Renal cortical epithelial cell (primary cell): ENCODE measurements at places on chromosomes 2 and 18.

GRCh38 chr2:127302168-127302567 lies 8.2 kb upstream of the ERCC3 start:
- no peak for DNase-seq

DNA sequence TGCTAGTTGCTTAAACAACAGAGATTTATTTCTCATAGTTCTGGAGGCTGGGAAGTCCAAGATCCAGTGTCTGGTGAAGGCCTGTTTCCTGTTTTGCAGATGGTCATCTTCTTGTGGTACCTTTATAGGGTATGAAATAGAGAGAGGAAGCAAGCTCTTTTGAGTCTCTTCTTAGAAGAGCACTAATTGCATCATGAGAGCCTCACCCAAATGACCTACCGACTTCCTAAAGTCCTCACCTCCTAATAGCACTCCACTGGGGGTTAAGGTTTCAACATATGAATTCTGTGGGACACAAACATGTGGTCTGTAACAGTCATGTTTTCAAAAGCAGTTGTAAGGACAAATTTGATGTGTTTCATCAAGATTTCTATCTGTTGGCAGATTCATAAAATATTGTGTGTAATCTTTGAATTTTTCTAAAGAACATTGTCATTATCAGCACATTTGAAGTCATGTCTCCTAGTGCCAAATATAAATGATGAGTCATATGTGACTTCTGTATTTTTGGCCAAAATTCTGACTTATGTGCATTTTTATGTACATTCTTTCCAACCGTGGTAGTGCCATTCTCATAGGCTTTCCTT lies 45.3 kb downstream of the CD28 start:
- no peak for DNase-seq

DNA sequence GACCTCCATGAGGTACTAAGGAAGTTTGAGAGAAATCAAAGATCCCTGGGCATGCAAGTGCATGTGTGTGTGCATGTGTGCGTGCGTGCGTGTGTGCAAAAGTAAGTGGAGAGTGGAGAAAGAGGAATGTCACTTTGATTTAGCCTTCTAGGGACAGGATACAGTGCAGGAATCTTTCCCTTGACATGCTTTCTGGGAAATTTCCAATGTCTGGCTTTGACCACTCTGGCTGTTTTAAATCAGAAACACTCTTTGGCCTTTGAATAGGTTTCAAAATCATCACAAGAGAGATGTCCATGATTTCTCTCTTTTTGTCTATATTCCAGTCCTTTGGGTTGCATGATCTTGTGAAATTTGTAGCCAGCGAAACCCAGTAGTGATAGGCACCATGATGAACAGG lies 162.0 kb downstream of the ALK start:
- DNase-seq: no peak

- DNase-seq: no peak
These were observed 96.6 kb downstream of the PLB1 start for GRCh38 chr2:28592481-28592880.

- DNase-seq: no peak
These were observed 455.8 kb downstream of the SETBP1 start for GRCh38 chr18:45136381-45137086.

GRCh38 chr2:170770008-170770605 lies at the start of gene ERICH2:
Gene ERICH2 (plus strand): TSS chr2:170770378. CDS start chr2:170770682, 304 bp downstream.
- DNase-seq: peak; percentile 88

GRCh38 chr18:23972453-23972852 lies 42.1 kb upstream of the TTC39C start:
- DNase-seq: no peak

DNA sequence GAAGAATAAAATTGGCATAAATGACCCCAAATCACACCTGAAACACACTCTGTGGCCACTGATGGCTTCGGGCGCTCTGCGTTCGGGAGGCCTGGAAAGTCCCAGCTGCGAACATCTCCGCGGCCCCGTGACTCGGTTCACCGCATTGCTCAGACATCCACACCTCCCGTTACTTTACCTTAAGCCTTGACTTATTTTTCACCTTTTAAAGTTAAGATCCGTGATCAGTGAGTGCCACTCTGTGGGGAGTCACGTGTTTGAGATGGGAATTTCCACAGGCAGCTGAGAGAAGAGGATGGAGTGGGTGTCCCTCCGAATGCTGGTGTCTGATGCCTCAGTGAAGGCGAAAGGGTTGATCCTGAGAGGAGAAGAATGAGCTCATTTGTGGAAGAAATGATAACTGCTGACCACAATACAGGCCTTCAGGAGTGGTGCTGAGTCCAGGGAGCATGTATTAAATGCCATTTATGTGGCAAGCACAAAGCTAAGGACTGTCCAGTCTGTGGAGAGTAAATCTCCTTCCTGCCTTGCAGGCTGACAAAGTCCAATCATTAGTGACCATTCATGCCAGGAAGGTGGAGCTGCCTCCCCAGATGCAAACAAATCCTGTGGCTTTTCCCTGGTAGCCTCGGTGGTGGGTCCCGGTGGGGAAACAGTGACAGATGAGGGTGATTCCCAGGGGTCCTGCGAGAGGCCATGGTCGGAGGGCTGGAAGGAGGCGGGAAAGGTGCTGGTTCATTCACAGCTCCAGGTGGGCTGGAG lies 168.8 kb downstream of the RTP5 start:
- DNase-seq: no peak

GRCh38 chr2:134375935-134376334 lies 122.1 kb downstream of the MGAT5 start:
- DNase-seq: peak; percentile 49

DNA sequence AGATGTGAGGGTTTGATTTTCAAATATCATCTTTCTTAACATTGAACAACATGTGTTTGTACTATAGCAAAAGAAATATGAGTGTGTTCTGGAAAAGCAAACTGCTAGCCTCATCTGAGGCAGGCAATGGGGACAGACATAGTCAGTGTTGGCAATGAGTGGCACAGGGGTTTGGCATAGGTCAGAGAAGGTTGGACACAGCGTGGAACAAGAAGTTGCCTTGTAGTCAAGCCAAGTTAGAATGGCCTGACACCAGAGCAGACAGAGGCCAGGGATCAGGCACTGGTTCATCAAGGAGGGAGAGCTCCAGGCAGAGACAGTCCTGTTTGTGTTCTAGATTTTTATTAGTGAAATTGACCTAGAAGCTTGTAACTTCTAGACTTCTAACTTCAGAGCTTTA lies 100.8 kb upstream of the TANK start:
- no peak for DNase-seq

DNA sequence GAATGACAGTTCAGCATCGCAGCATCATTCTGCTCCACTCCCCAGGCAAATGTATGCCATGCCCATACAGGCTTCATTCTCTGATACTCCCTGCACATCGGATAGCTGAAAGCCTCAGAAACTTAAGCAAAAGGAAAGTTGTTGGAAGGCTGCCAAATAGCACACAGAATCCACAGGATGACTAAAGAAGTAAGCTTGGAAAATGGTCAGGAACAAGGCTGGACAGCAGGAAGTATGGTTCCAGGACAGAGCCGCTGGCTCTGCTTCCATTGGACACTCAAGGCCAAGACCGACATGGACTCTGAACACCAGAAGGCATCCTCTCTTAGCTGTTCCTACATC lies 256.5 kb downstream of the CDH20 start:
- peak; percentile 58 for DNase-seq

DNA sequence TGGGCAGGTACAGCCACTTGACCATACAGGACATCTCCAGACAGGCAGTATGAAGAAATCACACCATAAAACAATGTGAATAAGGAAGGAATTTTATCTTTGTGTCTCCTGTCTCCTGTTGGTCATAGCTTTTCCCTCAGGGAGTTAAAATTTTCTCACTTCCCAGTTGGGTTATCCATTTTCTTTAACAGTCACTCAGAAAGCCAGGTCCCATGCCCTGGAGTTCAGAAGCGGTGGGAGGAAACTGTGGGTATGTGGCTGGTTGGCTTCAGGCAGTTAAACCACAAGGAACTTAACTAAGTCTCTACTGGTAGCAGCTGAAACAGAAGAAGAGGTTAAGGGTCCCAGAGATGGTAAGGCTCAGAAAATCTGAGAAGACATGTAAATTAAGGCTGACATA lies 6.5 kb upstream of the SMAD2 start:
- DNase-seq: peak; percentile 71

DNA sequence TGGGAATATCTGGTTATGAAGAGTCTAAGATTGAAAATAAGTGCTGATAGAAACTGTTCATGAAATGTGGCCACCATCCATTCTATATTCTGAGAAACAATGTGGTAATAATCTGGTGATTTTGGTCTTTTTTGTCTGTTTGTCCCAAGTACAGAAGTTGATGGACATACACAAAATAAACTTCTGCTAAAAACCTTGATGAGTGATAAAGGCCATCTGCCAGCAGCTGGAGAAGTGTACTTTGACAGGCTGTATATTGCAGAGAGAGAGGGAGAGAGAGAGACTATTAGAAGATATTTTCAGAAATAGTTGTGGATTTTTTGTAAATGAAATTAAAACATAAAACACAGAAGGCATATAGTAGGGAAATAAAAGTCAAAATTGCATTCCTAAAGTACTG lies 96.9 kb upstream of the NABP1 start:
- DNase-seq: no peak

DNA sequence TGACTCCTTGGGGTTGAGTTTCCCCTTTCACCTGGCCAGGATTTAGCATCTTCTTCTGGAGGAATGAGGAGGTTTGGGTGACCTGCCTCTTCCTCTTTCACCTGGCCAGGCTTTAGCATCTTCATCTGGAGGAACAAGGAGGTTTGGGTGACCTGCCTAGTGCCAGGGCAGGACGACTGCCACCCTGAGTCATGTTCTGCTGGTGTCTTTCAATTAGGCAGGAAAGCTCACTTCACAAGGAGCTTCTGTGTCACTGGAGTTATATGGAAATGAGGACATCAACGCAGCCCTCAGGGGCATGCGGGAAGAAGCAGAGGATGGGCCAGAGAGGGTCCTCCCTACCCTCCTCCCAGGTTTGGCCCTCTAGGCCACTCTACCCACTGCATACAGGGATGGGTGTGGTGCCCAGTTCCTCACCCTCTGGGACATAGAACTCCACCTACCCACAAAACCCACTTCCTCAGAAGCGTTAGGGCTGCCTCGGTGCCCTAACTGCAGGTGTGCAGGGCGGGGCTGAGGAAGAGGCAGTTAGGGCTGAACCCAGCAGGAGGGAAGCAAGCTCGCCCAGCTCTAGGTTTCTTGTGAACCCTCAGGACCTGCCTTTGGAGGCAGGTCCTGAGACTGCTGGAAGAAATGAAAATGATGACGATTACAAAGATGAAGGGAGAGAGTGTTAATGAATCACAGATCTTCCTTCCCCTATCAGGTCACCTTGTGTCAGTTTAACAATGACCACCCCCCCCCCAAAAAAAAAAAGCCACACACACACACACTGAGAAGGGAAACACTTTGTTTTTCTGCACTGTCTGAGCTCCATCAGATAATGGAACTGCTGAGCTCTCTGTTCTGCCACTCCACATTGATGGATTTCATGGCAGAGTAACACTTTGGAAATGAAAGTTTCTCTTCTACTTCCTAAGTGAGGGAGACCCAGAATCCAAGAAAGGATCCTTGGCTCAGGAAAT lies 71.0 kb downstream of the ARL4C start:
- DNase-seq: no peak

- no peak for DNase-seq
These were observed 30.1 kb upstream of the ODC1 start for GRCh38 chr2:10478298-10478625.

DNA sequence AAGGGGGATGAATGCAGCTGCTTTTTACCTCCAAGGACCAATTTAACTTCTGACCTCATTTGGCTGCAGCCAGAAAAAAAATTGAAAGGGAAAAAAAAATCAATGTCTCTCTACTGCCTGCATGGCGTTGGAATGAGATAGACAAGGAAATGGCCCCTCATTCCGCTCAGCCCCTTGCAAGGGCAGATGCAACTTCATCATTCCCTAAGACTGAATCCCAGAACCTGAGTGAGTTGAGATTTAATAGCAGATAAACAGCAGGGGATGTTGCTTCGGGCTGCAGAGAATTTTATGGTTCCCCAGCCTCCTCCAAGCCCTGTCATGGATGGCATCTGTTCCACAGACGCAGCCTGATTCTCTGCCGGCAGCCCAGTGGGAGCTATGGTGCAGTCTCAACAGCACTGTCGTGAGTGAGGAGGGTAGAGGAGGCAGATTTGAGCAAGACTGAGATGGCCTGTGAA lies 49.0 kb downstream of the CAPN13 start:
- DNase-seq: no peak

DNA sequence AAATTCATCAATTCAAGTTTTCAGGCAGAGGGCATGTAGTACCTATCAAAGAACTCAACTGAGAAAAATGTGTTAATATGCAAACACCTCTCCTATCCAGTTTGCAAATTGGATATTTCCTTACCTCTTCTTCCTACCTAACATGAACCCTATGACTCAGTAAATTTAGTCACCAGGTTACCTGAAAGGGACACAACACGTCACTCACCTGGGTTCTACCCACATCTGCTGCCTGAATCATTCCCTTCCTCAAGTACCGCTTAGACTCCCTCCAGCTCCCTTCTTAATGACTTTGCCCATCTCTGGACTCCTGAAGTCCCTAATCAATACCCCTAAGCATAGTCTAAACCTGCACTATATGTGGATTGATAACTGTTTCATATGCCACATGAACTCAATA lies 10.4 kb downstream of the ANKRD44 start:
- no peak for DNase-seq

GRCh38 chr2:84029903-84030575 lies 429.0 kb downstream of the SUCLG1 start:
- no peak for DNase-seq

DNA sequence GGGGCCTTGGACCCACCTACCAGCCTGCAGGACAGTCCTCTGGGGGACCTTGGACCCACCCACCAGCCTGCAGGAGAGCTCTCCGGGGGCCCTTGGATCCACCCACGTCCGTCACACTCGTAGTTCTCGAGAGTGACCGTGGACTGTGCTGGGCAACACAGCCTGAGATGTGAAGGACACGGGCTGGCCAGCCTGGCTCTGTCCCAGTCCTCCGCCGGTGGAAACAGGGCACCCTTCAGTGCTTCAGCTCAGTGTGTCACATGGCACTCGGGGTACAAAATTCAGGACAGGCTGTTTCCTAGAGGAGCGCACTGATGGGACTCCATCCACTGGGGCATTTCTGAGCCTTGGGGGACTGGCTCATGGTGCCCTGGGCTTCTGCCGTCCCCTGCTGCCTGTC lies 212.0 kb downstream of the TWIST2 start:
- no peak for DNase-seq

GRCh38 chr18:11565716-11566115 lies 43.7 kb upstream of the SLC35G4 start:
- no peak for DNase-seq

DNA sequence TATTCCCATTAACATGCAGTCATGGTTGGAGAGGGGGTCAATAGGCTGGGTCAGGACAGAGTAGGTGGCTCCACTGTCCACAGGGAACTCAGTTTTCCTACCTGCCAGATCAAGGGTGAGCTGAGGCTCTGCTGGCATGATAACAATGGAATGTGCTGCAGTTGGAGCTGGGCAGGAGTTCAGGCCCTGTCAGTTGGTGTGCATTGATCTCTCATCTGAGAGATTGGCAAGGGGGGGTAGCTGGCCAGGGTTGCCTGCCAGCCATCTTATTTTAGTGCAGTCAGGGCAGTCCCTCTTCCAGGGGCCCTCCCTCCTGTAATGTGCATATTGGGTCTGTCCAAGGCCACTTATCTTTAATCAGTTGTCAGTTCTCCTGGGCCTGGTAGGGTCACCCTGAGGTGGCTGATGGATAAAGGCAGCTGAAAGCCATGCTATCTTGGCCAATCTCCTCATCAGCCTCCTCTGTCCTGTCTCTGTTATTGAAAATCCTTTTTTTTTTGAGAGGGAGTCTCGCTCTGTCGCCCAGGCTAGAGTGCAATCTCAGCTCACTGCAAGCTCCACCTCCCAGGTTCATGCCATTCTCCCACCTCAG lies 38.1 kb upstream of the CCBE1 start:
- no peak for DNase-seq

- no peak for DNase-seq
These were observed 221.0 kb downstream of the LTBP1 start for GRCh38 chr2:33167622-33168245.
